ENCODE measurements at places on chromosomes 11 and 22.

- DNase-seq: peak; percentile 77
These were observed 1.3 kb upstream of the ESAM start for GRCh38 chr11:124763156-124763947.

DNA sequence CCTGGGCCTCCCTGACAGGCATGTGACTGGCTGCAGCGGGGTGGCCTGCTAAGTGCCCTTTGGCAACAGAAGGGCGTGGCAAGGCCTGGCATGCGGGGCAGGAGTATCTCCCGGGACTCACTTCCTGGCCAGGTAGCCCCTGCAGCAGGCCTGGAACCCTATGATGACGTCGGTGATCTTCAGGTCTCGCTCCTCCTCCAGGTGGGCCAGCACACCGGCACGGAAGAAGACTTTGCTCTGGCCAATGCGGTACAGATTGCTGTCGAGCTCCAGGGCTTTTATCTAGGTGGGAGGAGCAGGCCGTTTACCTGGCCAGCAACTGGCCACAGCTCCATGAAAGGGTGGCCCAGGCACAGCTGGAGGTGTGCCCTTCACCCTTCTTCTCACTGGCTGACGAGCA, 50.9 kb downstream of the APOL1 start:
- no peak for DNase-seq

DNA sequence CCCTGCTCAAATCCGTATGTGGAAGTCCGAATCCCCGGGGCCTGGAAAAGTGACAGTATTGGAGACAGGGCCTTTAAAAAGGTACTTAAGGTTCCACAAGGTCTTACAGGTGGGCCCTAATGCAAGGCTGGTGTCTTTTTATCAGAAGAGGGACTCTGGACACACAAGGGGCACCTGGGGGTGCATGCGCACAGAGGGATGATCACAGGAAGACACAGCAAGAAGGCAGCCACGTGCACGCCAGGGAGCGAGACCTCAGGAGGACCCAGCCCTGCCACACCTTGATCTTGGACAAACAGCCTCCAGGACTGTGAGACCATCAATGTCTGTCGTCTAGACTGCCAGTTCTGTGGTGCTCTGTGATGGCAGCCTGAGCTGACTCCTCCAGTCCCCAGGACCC, 96.5 kb downstream of the SHANK2 start:
- DNase-seq: no peak

GRCh38 chr11:1508491-1508891, 21.9 kb upstream of the MOB2 start:
- no peak for DNase-seq

- DNase-seq: peak; percentile 25
These were observed 58.6 kb downstream of the DDIAS start for GRCh38 chr11:82959987-82960778.
